Natural killer cell treated with Interleukin-12 subunit alpha and Interleukin-12 subunit beta and Interleukin-15 and Interleukin-18, amount 100 ng/mL, for 72 hours (primary cell): ENCODE measurements at places on chromosomes 6 and 20.

- no peak for DNase-seq
Measured at GRCh38 chr20:62611819-62612218, 30.5 kb upstream of the SLCO4A1 start.

DNA sequence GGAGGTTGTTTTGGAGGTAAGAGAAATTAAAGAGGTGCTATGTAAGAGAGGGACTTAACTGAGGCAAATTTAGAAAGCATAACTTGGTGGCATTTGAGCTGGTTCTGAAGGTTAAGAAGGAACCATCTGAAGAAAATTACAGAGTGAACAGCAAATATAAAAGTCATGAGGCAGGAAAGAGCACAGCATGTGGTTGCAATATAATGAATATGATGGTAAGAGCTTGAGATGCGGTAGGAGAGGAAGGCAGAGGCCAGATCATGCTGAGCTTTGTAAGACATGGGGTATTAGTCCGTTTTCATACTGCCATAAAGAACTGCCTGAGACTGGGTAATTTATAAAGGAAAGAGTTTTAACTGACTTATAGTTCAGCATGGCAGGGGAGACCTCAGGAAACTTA lies 279.1 kb downstream of the UTRN start:
- DNase-seq, result no peak

GRCh38 chr6:6217855-6218758 lies 102.4 kb downstream of the F13A1 start:
- DNase-seq, result no peak

- DNase-seq, result no peak
Measured at GRCh38 chr6:153957394-153957793, 81.6 kb upstream of the OPRM1 start.

- peak; percentile 77 for DNase-seq
Measured at GRCh38 chr20:20824924-20825584, 112.6 kb upstream of the RALGAPA2 start.

- DNase-seq, result no peak
Measured at GRCh38 chr6:139765825-139766285, 391.4 kb upstream of the CITED2 start.
